ENCODE measurements at places on chromosomes 11 and 22.

GRCh38 chr11:45097721-45098493 lies 48.5 kb upstream of the PRDM11 start:
- DNase-seq: peak; percentile 67

DNA sequence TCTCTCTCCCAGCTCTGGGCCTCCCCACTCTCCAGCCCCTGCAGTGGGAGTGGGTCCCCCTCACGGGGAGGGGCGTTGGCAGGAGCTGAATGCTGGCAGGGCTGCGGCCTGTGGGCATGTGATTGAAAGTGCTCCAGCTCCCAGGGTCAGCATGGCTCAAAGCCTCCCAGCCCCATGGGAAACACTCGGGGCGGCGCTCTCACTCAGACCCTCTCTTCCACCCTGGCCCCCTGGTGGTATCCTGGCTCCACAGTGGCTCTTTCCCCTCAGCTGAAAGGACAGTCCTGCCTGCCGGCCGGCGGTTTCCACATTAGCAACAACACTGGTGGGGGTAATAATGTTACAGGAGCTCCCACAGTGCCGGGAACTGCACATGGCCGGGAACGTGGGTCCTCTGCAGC lies 35.5 kb downstream of the POLR3H start:
- no peak for DNase-seq

DNA sequence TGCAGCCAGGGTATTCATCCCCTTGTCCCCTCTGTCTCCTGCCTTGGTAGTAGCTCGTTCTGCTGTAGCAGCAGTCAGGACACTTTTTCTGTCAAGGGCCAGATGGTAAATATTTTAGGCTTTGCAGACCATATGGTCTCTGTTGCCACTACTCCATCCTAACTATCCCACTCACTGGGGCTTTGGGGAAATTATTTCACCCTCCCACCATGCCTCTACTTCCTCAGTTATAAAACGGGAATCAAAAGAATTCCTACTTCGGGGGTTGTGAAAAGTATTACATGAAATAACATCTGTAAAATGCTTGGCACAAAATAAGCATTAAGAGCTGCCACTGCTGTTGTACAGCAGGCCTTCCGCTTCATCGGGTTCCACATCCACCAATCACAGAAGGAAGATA lies 89.9 kb upstream of the LDLRAD3 start:
- DNase-seq: no peak

- no peak for DNase-seq
Observed at GRCh38 chr11:107864591-107864990, 6.0 kb upstream of the SLC35F2 start.

DNA sequence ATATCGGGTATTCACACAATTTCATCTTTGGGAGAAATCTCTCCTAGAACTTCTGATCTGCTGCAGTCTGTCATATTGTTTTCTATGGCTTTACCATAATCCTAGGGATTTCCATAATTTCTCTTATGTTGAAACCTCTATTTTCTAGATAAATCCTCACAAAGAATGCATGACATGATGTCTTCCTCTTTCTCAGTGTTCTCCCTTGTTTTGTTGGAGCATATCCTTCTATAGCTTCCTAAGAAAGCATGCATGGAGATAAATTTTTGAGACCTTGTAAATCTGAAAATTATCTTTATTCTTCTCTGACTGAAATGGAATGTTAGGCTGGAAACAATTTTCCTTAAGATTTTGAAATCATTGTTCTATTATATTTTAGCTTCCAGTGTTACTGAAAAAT lies 115.5 kb downstream of the WNT11 start:
- no peak for DNase-seq

- no peak for DNase-seq
Observed at GRCh38 chr22:32018056-32018455, 25.0 kb upstream of the SLC5A1 start.

- no peak for DNase-seq
Observed at GRCh38 chr11:125174686-125175085, 10.1 kb downstream of the PKNOX2 start.

GRCh38 chr11:125662689-125663088 lies 18.0 kb downstream of the ACRV1 start:
- no peak for DNase-seq

DNA sequence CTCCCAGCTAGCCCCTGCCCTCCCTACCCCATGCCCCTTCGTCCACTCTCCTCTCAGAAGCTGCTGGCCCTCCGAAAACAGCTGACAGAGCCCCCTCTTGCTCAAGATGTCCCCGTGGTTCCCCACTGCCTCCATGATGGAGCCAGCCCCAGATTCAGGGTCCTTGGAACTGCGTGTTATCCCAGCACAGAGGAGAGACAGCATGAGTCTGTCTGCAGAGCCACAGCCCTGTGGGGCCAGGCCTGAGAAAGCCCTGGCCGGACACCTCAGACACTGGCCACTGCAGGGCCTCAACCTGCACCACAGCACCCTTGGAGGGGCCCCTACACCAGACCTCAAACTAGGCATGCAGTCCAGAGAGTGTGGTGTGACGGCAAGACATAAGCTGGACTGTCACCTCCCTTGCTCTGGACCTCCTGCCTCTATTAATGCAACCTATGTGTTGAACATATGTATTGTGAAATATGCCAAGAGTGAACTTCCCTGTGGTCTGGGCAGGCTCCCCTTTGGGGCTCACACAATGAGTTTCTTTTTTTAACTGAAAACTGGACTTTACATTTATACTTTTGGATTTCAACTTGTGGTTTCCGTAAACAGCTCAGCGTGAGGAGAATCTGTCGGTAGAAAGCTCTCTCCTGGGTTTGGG lies 9.6 kb downstream of the PNPLA5 start:
- no peak for DNase-seq

DNA sequence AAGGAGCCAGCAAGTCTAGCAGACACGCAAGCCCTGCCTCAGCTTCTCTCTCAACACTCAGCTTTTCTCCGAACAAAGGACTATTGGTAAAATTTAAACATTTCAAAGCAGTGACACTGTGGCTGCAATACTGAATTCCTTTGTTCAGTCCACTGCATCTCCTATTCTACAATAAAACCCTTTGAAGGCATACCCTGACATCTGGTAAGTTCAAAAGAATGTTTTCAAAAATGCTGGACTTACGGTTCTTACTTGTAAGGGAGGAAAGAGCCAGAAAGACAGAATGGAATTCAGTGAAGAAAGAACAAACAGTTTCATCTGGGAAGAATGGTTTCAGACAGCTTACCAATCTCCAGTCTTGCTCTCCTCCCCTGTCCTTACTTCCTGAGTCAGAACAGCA lies 12.7 kb upstream of the OR8K1 start:
- DNase-seq: no peak

DNA sequence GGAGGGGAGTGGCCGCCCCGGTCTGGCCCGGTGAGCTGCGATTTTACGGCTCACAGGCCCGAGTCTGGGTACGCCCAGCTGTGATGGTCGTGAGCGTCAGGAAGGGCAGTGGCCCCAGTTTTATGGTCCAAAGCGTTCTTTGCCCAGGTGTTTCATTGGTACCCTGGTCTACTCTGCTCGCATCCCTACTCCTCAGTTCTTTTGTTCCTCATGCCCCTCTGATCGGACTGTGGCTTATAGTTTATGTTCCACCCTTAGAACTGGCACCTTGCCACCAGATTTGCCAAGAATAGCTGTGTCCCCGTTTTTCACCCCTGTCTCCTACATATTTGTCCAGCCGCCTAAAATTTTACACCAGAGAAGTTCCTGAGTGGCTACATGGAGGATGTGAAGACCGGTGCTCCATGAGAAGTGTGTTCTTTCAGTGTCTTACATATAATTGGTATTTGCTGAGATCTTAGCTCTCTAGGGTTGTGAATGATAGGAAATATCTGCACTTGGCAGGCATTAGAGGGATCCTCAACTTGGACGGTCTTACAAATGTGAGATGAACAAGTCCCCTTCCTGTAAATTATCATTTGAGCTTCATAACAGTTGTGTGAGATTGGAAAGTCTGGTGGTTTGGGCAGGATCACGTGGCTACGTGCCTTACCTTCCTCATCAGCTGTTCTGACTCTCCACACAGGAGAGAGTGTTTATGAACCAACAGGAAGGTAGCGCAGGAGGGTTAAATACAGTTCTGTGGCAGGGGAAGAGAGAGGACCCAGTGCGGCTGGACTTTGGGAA lies 1.1 kb downstream of the PANX1 start:
- DNase-seq: no peak

DNA sequence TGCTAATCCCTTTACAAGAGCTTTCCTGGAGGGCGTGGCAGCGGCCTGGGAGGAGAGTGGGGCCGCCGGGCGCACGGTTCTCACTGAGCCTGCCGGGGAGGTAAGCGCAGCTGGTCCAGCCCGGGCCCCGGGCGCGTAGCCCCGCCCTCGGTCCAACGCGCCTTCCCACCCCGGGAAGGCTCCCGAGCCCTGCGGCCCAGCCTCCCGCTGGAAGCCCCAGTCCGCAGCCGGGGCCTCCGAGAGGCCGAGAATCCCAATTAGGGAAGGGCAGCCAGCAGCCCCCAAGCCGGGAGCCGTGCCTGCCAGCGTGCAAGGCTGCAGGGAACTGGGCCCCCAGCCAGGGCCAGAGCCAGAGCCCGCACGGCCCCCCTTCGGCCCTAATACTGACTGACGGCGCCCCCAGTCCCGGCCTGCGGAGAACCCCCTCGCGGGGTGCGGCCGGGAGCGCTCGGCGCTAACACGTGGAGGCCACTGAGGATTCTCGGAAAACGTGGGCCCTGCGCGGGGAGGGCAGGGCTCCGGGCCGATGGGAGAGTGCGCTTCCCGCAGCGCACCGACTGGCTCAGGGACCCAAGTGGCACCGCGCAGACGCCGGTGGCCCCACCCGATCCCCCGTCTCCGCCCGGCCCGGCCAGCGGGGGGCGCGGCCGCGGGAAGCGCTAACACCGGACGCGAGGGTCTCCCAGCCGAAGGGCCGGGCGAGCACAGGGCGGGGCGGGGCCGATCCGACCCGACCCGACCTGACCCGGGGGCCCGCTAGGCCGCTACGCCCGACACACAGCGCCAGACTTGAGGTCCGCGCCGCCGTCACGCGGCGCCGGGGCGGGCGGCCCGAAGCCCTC lies 5.7 kb downstream of the ZFTA start:
- no peak for DNase-seq

DNA sequence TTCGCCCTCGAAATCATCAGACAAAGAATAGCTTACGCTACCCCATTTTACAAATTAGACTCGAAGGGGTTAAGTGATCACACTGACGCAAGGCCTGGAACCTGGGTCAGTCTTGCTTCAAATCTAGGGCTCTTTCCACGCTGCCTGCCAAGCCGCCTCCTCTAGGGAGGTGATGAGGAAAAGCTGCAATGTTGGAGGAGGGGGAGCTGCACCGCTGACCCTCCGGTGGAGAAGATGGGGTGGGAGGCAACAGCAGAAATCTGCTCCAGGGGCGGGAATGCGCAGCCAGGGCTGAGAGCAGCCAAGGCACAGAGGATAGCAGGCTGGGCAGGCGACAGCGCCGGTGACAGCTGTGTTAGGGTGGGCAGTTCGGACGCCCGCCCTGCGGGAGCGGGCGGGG lies 595 bp downstream of the SYVN1 start:
- no peak for DNase-seq

DNA sequence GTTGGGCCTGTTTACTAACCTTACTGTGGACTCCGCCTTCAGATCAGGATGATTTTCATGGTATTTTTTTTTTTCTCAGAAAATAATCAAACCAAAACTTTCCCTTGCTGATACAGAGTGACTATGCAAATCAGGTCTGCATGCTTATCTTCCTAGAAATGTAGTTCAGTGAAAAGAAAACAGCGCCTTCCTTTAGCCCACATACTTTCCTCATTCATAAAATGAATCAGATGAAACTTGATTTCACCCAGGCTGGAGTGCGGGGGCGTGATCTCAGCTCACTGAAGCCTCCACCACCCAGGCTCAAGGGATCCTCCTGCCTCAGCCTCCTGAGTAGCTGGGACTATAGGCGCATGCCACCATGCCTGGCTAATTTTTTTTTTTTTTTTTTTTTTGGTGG lies 26.0 kb downstream of the ZNRF3 start:
- no peak for DNase-seq

- no peak for DNase-seq
Observed at GRCh38 chr11:105783216-105783615, 173.3 kb downstream of the GRIA4 start.

GRCh38 chr11:82384308-82384707 lies 349.4 kb downstream of the FAM181B start:
- DNase-seq: peak; percentile 41

- no peak for DNase-seq
Observed at GRCh38 chr11:7849018-7849417, 52.3 kb upstream of the OR5P2 start.

Measured in MM.1S (cell line).